ENCODE measurements at places on chromosomes 1 and 21.

DNA sequence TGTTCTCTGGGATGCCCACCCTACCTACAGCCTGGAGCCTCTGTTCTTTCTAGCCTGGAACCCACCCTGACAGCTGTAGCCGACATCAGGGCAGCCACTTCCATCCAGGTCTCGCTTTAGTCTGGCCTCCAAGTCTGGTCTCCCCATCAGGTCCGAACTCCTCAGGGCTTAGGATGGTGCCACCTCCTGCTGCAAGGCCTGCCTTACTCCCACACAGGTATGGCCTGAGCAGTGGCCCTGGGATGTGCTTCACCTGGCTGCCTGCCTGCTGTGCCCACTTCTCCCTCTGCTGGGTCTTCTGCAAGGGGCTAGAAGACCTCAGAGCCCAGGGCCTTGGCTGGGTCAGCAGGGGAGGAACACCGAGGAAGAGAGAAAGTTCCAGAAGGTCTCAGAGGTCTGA is 35.7 kb upstream of the MAGOH start:
- no peak for DNase-seq

DNA sequence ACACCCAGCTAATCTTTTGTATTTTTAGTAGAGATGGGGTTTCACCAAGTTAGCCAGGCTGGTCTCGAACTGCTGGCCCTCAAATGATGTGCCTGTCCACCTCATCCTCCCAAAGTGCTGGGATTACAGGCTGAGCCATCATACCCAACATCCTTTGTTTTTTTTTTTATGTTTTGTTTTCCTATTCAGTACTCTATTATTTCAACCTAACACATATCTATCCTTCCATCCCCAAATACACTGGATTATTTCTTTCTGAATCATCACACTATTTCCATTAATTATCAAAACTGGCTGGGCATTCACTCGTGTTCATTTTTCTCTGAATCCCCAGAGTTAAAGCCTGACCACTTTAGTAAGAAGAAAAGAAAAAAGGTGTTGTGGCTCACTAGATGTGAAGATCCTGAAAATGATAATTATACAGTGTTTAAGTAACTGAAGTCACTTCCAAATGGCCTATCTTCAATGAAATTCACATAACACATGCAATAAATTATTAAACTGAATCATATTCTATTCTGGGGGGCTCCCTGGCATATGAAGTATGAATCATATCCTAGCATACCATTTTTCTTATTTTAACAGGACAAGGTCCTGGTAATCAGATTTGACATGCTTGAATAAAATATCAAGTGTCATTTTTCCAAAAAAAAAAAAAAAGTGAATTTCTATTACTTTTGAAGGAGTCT is 1754.2 kb downstream of the BRINP3 start:
- DNase-seq: no peak

DNA sequence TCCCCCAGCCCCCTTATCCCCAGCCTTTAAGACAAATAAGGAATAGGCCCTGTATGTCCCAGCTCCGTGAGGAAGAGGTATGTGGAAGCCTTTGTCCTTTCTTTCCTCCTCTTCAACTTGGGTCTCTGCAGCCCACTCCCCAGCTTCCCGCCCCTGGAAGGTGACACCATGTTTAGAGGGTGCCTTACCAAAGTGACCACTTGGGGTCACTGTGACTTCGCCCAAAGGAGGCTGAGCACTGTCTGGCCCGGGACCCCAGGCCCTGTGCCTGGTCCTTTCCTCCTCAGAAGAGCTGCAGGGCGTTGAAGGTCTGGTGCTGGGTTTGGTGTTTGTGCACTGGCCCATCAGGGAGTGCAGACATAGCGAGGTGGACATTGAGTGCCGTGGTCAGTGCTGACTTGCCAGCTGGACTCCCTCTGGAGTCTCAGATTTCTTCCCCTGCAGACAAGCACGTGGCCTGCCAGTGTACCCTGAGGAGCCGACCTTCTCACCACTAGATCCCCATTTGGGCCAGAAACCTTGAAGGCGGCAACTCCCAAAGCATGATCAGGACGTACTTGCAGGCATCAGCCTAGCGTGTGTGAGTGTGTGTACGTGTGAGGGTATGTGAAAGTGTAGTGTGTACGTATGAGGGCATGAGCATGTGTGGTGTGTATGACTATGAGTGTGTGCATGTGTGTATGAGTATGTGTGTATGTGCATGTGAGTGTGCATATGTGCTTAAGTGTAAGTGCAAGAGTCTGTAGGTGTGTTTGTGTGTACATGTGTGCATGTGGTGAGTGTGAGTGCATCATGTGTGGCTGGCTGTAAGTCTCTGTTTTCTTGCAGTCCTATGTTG is 181.4 kb upstream of the KIAA0040 start:
- peak; percentile 32 for DNase-seq

- no peak for DNase-seq
Measured at GRCh38 chr1:34796990-34797389, 4.2 kb downstream of the GJA4 start.

GRCh38 chr21:28936036-28936435 is 56.6 kb downstream of the LTN1 start:
- DNase-seq: no peak

- DNase-seq: no peak
Measured at GRCh38 chr1:87263785-87264184, 64.9 kb upstream of the LMO4 start.

DNA sequence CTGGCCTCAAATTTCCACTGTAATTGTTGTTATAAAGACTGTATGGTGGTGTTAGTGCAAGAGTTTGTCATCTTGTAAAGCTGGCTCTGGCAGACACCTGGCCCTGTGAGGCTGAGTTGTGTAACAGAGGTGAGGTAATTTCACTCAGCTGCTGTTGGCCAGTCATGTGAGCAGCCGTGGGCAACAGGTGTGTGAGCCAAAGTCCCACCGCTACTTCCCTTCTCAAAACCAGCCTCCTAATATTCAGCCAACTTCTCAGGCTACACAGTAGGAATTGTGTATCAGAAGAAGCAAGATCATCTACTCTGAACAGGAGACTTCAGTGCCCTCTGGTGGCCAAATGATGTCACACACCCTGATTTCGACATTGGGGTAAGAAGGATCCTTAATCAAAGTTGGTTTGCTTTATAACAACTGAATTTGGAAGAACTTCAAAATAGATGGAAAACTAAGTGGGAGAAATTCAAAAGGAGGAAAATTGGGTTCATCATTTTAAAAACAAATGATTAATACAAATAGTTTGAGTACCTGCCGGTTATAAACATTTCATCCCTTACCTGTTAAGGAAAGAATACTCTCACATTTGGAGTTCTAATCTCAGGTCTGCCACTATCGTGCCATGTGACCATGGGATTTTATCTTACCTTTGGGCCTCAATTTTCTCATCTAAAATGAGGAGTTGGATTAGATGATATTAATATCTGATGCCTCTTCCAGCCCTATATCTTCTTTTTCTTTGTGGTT is 2.6 kb upstream of the CREG1 start:
- DNase-seq: peak; percentile 84

DNA sequence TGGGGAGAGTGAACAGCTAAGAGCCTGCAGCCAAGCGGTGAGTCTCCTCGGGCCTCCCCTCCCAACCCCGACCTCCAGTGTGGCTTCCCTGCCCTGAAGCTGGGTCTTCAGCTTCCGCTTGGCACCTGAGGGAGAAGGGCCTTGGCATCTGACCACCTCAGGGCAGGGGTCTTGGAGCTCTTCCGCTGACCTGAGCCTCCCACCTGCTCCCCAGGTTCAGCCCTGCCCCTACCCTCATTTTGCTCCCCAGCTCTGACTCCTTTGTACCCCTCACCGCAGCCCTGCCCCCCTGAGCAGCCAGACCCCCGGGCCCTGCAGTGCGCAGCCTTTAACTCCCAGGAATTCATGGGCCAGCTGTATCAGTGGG is 4.9 kb downstream of the ADAMTSL4 start:
- DNase-seq: no peak

- no peak for DNase-seq
Measured at GRCh38 chr1:175050992-175051391, 16.6 kb upstream of the TNN start.

DNA sequence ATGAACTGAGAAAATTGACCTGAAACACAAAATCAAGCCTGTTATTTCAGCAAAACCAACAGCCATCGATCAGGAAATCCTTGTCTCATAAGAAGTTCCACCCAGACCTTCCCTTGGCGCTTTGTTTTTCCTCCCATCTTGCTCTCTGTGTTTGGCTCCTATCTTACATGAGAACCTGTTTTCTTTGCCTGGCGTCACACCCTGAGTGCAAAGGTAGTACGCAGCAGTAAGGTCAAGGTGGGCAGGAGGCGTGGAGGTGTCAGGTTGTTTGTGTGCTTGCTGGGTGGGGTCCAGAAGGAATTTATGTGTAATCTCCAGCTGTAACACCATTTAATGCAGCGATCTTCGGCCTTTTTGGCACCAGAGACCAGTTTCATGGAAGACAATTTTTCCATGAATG is 50.5 kb downstream of the C1orf21 start:
- no peak for DNase-seq

GRCh38 chr1:61518670-61519400 is 206.1 kb downstream of the TM2D1 start:
- no peak for DNase-seq
